Immature natural killer cell (primary cell): ENCODE measurements at places on chromosomes 12 and 14. TPM values are rescaled to one million over a fixed set of nuclear protein-coding genes. Genes with fewer than 3 reads are reported as not detected.

- no peak overlapping the region for H3K4me3 ChIP-seq
- no peak overlapping the region for H3K27ac ChIP-seq
- no peaks in the 10 kb centered on the region for H3K27me3 ChIP-seq
- no peaks in the 10 kb centered on the region for H3K4me1 ChIP-seq
Observed at GRCh38 chr14:67018720-67019119, 170.5 kb upstream of the GARIN2 start.

GRCh38 chr14:97948841-97949240, 1151.7 kb downstream of the VRK1 start:
- no peak overlapping the region for H3K27ac ChIP-seq
- H3K4me3 ChIP-seq = no peak overlapping the region
- no peaks in the 10 kb centered on the region for H3K36me3 ChIP-seq
- no peak for DNase-seq

DNA sequence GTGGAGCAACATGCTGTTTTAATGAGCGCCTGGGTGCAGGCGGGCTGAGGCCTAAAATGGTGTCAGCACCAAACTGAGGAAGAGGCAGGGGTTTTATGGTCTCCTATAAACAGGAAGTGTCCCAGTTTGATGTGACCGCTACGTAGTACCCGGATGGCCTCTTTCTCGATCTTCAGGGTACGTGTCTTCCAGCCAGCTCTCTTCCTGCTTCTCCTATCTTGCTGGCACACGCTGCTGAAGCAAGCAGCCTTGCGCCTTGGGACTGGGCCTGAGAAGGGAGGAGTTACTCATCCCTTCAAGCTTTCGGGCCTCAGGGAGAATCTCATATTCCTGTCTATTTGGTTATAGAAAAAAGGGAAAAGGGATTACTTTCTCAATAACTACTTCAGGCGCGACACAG, 28.2 kb upstream of the RNASE1 start:
- H3K4me1 ChIP-seq = no peaks in the 10 kb centered on the region
- H3K27ac ChIP-seq = no peak overlapping the region
- DNase-seq = no peak
- no peak overlapping the region for H3K4me3 ChIP-seq
- peaks cover 2% of the 10 kb centered on the region for H3K27me3 ChIP-seq

GRCh38 chr14:35051796-35052195, 5.7 kb downstream of the FAM177A1 start:
- peak overlapping the region; percentile 21 for H3K27ac ChIP-seq
- H3K36me3 ChIP-seq = peaks cover 3% of the 10 kb centered on the region
- no peak overlapping the region for H3K4me3 ChIP-seq
- peaks cover 7% of the 10 kb centered on the region for H3K27me3 ChIP-seq
- H3K4me1 ChIP-seq = peaks cover 12% of the 10 kb centered on the region

- peaks cover 9% of the 10 kb centered on the region for H3K27me3 ChIP-seq
- no peak overlapping the region for H3K4me3 ChIP-seq
- peaks cover 2% of the 10 kb centered on the region for H3K4me1 ChIP-seq
- no peaks in the 10 kb centered on the region for H3K36me3 ChIP-seq
Observed at GRCh38 chr12:104222976-104223375, 7.4 kb downstream of the TXNRD1 start.

- no peak overlapping the region for H3K27ac ChIP-seq
- no peak for DNase-seq
- peaks cover 2% of the 10 kb centered on the region for H3K27me3 ChIP-seq
- no peak overlapping the region for H3K4me3 ChIP-seq
- H3K4me1 ChIP-seq = peaks cover 2% of the 10 kb centered on the region
Observed at GRCh38 chr14:67186789-67187584, 2.3 kb upstream of the GARIN2 start.

- DNase-seq = no peak
- H3K4me1 ChIP-seq = peaks cover 99% of the 10 kb centered on the region
- H3K4me3 ChIP-seq = peak overlapping the region; percentile 77
- H3K27ac ChIP-seq = peak overlapping the region; percentile 86
- no peaks in the 10 kb centered on the region for H3K27me3 ChIP-seq
- H3K36me3 ChIP-seq = peaks cover under 1% of the 10 kb centered on the region
Observed at GRCh38 chr12:101823039-101823438, 7.7 kb downstream of the GNPTAB start.

DNA sequence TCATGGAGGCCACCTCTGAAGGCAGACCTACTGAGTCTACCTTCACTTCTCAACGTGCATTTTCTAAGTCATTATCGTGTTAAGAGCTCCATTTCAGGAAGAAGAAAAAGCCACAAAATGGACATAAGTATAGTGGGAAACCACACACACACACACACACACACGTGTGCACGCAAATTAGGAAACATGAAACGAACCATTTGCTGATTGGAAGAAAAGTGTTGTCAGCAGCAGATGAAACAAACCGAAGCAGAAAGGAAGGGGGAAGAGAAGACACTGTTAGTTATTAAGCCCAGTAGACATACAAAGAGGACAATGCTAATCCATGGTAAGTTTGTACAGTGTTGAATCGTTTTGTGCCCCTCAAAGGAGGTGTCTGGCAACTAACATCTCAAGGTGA, 9.9 kb upstream of the VPS33A start:
- H3K36me3 ChIP-seq = peaks cover 15% of the 10 kb centered on the region
- DNase-seq = no peak
- H3K27ac ChIP-seq = no peak overlapping the region
- peaks cover 1% of the 10 kb centered on the region for H3K27me3 ChIP-seq

GRCh38 chr12:62919838-62920237, 15.1 kb downstream of the PPM1H start:
- no peak overlapping the region for H3K27ac ChIP-seq
- no peaks in the 10 kb centered on the region for H3K36me3 ChIP-seq
- DNase-seq = no peak
- H3K4me3 ChIP-seq = no peak overlapping the region
- peaks cover 1% of the 10 kb centered on the region for H3K27me3 ChIP-seq

DNA sequence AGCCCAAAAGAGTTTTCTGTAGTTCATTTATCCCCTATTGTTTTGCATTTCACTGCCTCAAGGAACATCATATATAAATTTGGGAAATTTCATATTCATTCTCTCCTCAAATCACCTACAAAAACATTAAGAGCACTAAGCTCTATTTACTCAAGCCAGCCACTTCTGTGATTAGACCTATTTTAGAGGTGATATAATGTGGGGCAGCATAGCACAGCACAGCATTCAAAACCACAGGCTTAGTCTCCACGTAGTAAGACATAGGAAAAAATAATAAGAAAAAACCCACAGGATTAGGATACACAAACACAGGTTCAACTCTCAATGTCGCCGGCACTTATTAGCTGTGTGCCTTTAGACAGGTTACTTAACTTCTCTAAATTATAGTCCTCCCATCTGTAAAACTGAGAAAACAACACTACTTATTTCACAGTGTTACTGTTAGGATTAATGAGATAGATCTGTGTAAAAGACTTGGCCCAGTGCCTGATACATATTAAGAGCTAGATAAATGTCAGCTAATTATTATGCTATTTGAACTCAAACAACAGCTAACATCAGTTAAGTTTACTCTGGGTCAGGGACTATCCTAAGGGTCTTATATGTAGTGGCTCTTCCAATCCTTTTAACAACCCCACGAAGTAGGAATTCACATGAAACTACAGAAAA, 20.3 kb downstream of the DCAF5 start:
- DNase-seq = no peak
- no peaks in the 10 kb centered on the region for H3K36me3 ChIP-seq
- no peaks in the 10 kb centered on the region for H3K27me3 ChIP-seq
- peak overlapping the region; percentile 51 for H3K27ac ChIP-seq
- no peak overlapping the region for H3K4me3 ChIP-seq
- peaks cover 89% of the 10 kb centered on the region for H3K4me1 ChIP-seq

GRCh38 chr14:94561656-94562010, 391 bp downstream of the SERPINA4 start:
- no peaks in the 10 kb centered on the region for H3K4me1 ChIP-seq
- DNase-seq = no peak
- no peak overlapping the region for H3K4me3 ChIP-seq
- H3K27me3 ChIP-seq = peaks cover 5% of the 10 kb centered on the region

DNA sequence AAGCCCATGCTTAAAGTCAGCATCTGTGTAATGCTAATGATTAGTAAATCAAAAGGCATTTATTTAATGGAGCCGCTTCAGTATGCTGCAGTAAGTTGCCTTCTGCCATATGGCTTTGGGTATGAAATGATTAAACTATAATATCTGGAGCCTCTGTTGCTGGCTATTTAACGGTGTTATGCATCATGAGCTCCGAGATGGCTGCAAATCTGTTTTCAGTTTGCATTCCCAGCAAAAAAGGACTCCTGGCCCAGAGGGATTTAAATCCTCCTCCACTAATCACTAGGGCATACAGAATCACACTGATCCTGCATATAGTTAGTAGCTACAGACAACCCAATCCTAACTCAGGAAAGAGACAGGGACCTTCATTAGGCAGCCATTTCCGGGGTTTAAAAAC, 171.5 kb upstream of the EEA1 start:
- H3K36me3 ChIP-seq = no peaks in the 10 kb centered on the region
- DNase-seq = no peak
- H3K4me1 ChIP-seq = peaks cover 4% of the 10 kb centered on the region

GRCh38 chr12:131432532-131433260, 278.2 kb upstream of the SFSWAP start:
- H3K4me1 ChIP-seq = no peaks in the 10 kb centered on the region
- peaks cover 11% of the 10 kb centered on the region for H3K27me3 ChIP-seq
- peaks cover 4% of the 10 kb centered on the region for H3K36me3 ChIP-seq
- no peak for DNase-seq
- no peak overlapping the region for H3K27ac ChIP-seq
- H3K4me3 ChIP-seq = no peak overlapping the region

GRCh38 chr12:47422611-47423010, 283.2 kb downstream of the RPAP3 start:
- DNase-seq = no peak
- no peaks in the 10 kb centered on the region for H3K36me3 ChIP-seq
- H3K4me3 ChIP-seq = no peak overlapping the region
- H3K4me1 ChIP-seq = peaks cover 4% of the 10 kb centered on the region
- peaks cover 2% of the 10 kb centered on the region for H3K27me3 ChIP-seq
- H3K27ac ChIP-seq = no peak overlapping the region

DNA sequence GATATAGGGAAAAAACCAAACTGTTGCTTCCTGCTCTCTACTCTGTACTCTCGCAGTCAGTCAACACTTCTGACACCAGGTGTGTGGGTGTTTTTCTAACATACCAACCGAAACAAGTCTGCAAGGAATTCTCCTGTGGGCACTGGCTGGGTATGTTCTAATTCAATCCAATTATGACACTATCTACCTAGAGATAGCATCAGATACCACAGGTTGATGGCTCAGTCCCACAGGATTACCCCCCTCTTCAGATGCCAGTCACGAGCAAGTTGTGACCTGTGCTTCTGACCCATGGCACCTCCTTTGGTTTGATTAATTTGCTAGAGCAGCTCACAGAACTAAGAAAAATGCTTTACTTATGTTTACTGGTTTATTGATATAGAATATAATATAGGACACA, 78.3 kb downstream of the DYRK2 start:
- H3K27ac ChIP-seq = no peak overlapping the region
- DNase-seq = no peak
- H3K4me1 ChIP-seq = no peaks in the 10 kb centered on the region
- no peaks in the 10 kb centered on the region for H3K36me3 ChIP-seq

- no peaks in the 10 kb centered on the region for H3K4me1 ChIP-seq
- no peak overlapping the region for H3K4me3 ChIP-seq
- no peak overlapping the region for H3K27ac ChIP-seq
- no peak for DNase-seq
- no peaks in the 10 kb centered on the region for H3K36me3 ChIP-seq
- H3K27me3 ChIP-seq = no peaks in the 10 kb centered on the region
Observed at GRCh38 chr12:31526158-31526546, 64.8 kb downstream of the DENND5B start.

GRCh38 chr14:35403114-35403602, 1.4 kb downstream of the NFKBIA start:
- H3K36me3 ChIP-seq = peaks cover 42% of the 10 kb centered on the region
- DNase-seq = peak; percentile 38
- H3K27me3 ChIP-seq = peaks cover 57% of the 10 kb centered on the region
- H3K4me3 ChIP-seq = peak overlapping the region; percentile 93
- peak overlapping the region; percentile 99 for H3K27ac ChIP-seq
- peaks cover 62% of the 10 kb centered on the region for H3K4me1 ChIP-seq

DNA sequence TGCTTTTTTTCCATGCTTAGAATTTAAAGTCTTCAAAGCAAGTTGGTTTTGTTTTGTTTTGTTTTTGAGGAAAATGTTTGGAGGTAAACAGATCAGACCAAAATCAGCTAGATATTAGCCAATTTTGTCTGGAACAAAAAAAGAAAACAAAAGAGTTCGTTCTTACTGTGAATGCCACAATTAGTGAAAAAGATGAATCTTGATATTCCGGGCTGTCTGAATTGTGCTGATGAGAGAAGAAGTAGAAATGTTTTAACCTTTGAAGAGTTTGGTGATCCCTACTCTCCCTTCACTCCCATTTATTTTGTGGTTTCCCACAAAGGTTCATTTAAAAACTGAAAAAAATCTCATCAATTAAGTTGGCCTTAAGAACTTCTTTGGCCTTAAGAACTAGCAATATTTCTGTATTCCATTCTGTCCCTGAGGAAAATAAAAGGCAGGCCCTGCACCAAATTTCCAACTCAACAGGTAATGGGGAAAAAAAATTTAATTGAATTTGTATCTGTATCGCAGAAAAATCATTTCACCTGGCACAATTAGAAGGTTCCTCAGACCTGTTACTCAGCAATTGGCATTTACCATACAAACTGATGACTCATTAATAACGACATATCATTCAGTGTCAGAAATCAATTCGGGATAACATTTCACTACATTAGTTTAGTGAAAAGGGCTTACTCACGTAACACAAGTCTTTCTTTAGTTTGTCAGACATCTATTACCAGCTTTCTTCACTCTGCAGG, 562 bp upstream of the GLIPR1L2 start:
- no peak for DNase-seq
- no peaks in the 10 kb centered on the region for H3K27me3 ChIP-seq
- H3K4me1 ChIP-seq = peaks cover 28% of the 10 kb centered on the region
- H3K4me3 ChIP-seq = peak overlapping the region; percentile 89

- peaks cover 70% of the 10 kb centered on the region for H3K4me1 ChIP-seq
- H3K27me3 ChIP-seq = peaks cover 6% of the 10 kb centered on the region
- peak overlapping the region; percentile 99 for H3K27ac ChIP-seq
- no peak for DNase-seq
Observed at GRCh38 chr14:24243336-24243836, 963 bp upstream of the TINF2 start.

- no peak overlapping the region for H3K4me3 ChIP-seq
- H3K4me1 ChIP-seq = no peaks in the 10 kb centered on the region
- H3K36me3 ChIP-seq = no peaks in the 10 kb centered on the region
- no peak for DNase-seq
Observed at GRCh38 chr12:105843561-105843960, 295.2 kb downstream of the NUAK1 start.

GRCh38 chr12:91349476-91349875, 166.9 kb upstream of the DCN start:
- H3K4me3 ChIP-seq = no peak overlapping the region
- H3K4me1 ChIP-seq = no peaks in the 10 kb centered on the region
- peaks cover 3% of the 10 kb centered on the region for H3K27me3 ChIP-seq

GRCh38 chr14:105089746-105090492, 24.7 kb upstream of the GPR132 start:
- peaks cover 6% of the 10 kb centered on the region for H3K4me1 ChIP-seq
- H3K27me3 ChIP-seq = peaks cover 2% of the 10 kb centered on the region
- no peaks in the 10 kb centered on the region for H3K36me3 ChIP-seq
- no peak overlapping the region for H3K27ac ChIP-seq

Gene SPIC
- polyA plus RNA-seq = not detected

Gene INSM2
- not detected for polyA plus RNA-seq

Gene AQP2
- polyA plus RNA-seq = not detected

Gene NUAK1
- 2.7 TPM for polyA plus RNA-seq

Gene CEBPE
- not detected for polyA plus RNA-seq

Gene TSHR
- polyA plus RNA-seq = not detected

Gene TPH2
- not detected for polyA plus RNA-seq

Gene LRRK2
- polyA plus RNA-seq = 0.18 TPM
